Stimulated activated CD8-positive, alpha-beta memory T cell treated with anti-CD3 and anti-CD28 coated beads, Interleukin-15, amount 100 ng/mL, for 4 hours (primary cell): ENCODE measurements at places on chromosomes 6 and 20.

- DNase-seq: no peak
Measured at GRCh38 chr20:9995510-9996272, 39.1 kb upstream of the ANKEF1 start.

GRCh38 chr6:13507306-13507860, 20.0 kb upstream of the GFOD1 start:
- DNase-seq: no peak

- DNase-seq: no peak
Measured at GRCh38 chr6:11413728-11414127, 123.8 kb upstream of the TMEM170B start.

- DNase-seq: no peak
Measured at GRCh38 chr20:21808863-21809664, 103.6 kb downstream of the PAX1 start.

DNA sequence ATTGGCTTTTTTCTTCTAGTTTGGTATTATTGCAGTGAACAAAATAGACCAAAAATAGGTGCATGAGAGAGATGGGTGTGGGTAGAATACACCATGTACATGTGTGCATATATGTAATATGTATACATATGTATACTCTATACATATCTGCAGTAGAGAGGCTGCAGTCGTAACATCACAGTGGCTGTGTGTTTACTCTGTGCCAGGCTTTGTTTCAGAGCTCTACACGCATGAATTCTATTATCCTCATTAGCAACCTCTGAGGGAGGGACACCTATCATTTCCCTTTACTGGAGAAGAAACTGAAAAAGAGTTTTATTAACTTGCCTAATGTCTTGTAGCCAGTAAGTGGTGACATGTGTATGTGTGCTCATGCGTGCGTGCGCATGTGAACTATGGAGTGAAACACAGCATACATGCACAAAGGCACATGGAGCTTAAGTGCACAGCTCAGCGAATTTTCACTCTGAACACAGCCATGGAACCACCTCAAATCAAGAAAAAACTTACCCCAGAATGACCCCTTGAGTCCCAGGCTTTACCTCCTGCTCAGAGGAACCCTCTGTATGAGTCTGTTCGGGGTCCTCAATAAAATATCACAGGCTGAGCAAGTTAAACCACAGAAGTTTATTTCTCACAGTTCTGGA, 452.5 kb downstream of the CDH26 start:
- no peak for DNase-seq

DNA sequence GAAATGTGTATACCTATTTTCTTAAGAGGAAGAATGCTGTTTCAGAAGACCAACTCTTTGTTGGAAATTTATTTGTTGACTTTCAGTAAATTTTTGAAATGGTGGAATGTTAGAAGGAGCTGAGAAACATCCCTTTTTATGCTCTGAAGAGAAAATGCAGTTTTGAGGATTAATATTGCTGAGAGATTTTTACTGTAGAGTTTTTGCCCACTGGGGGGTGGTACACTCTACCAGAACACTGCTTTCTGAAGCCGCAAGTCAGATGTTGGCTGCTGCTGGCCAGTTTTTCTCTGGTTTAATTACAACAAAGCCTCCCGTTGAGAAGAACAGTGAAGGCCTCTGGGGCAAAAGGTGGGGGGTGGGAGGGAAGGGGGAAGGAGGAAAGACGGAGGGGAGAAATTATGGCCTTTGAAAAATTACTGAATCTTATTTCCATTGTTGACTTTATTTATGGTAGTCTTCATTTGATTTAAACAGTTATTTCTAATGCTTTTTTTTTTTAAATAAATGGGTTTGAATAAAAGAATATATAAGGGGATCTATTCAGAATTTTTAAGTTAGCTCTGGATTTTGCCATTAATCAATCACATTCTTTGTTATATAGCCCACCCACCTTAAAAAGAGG, 3.0 kb downstream of the FLRT3 start:
- DNase-seq: no peak

DNA sequence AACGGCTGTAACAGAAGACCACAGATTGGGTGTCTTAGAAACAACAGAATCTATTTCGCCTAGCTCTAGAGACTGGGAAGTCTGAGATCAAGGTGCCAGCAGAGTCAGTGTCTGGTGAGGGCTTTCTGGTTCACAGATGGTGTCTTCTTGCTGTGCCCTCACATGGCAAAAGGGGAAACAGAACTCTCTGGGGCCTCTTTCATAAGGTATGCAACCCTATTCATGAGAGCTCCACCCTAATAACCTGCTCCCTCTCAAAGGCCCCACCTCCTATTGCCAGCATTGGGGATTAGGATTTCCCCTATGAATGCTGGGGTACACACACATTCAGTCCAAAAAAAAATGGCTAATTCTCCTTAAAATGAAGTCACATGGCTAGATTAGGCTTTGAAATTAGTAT, 10.0 kb downstream of the TXNDC5 start:
- DNase-seq: no peak

GRCh38 chr6:50062051-50062450, 12.3 kb upstream of the DEFB112 start:
- DNase-seq: no peak

DNA sequence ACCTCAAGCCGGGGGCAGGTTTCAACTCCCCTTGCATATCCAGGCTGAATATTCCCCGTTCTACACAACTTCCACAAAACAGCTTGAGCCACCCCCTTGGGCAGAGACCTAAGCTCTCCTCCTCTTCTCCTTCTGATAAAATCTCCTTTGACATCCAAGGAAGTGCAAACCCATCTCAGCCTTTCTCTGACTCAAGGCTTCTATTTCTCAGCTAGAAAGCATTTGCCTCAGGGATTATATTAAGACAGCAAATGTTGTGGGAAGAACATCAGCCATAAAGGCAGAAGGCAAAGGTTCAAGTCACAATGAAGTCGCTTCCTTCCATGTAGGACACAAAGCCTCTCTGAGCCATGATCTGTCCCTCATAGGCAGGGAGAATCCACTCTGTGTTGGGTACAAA, 386.6 kb upstream of the ARID1B start:
- DNase-seq: no peak

- no peak for DNase-seq
Measured at GRCh38 chr6:105346052-105346451, 56.8 kb downstream of the PREP start.

- no peak for DNase-seq
Measured at GRCh38 chr20:61117725-61118124, 134.3 kb upstream of the CDH4 start.

GRCh38 chr20:61185181-61185580, 66.9 kb upstream of the CDH4 start:
- DNase-seq: no peak
